Effector CD4-positive, alpha-beta T cell (primary cell): ENCODE measurements at places on chromosomes 1 and 21.

- no peak for DNase-seq
Measured at GRCh38 chr21:45160198-45160597, 85.8 kb downstream of the ADARB1 start.

- no peak for DNase-seq
Measured at GRCh38 chr1:201566933-201567801, 28.2 kb downstream of the NAV1 start.

GRCh38 chr1:46599059-46599970, 4.8 kb downstream of the MKNK1 start:
- no peak for DNase-seq

GRCh38 chr1:235650341-235651169, 971 bp upstream of the GNG4 start:
- DNase-seq: no peak

DNA sequence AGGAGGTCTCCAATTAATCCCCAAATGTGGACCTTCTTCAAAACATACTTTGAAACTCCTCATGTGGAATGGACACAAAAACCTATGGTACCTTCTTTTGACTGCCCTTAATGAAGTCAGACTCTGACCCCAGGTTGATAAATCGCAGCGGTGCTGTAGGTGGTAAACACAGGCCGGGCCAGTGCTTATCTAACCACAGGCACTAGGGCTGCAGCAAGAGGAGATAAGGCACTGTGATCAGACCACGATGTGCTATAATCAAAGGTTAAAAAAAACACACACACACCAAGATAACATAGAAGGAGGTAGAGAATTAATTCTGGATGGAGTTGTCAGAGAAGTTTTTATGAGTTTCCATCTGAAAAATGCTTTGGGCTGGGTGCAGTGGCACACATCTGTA, 52.3 kb upstream of the SIPA1L2 start:
- DNase-seq: no peak

- DNase-seq: no peak
Measured at GRCh38 chr1:57839526-57839925, 415.7 kb upstream of the DAB1 start.
